Activated T-cell treated with anti-CD3 and anti-CD28 coated beads, Interleukin-2, amount 50 U/mL, for 48 hours (primary cell): ENCODE measurements at places on chromosomes 16 and 17.

GRCh38 chr17:50630524-50631194 lies 4.0 kb upstream of the ABCC3 start:
- peak; percentile 77 for DNase-seq

- no peak for DNase-seq
Observed at GRCh38 chr16:30519120-30520049, 7.0 kb downstream of the ZNF768 start.

DNA sequence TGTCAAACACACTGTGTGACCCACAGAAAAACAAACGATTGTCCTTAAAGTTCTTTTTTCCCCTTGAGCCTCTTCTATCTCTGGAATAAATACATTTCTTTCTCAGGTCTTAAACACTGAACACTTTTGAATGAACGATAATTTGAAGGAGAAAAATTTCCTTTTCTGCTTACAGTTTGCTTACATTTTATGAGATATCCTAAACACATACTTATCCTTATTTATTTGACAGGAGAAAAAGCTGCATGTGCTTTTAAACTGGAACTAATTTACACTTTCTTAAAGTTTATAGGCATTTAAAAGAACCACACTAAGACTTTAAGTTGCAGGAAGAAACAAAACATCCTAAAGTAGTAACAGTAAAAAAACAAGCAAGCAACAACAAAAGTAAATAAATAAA lies 4.7 kb upstream of the IGF2BP1 start:
- DNase-seq, result no peak

DNA sequence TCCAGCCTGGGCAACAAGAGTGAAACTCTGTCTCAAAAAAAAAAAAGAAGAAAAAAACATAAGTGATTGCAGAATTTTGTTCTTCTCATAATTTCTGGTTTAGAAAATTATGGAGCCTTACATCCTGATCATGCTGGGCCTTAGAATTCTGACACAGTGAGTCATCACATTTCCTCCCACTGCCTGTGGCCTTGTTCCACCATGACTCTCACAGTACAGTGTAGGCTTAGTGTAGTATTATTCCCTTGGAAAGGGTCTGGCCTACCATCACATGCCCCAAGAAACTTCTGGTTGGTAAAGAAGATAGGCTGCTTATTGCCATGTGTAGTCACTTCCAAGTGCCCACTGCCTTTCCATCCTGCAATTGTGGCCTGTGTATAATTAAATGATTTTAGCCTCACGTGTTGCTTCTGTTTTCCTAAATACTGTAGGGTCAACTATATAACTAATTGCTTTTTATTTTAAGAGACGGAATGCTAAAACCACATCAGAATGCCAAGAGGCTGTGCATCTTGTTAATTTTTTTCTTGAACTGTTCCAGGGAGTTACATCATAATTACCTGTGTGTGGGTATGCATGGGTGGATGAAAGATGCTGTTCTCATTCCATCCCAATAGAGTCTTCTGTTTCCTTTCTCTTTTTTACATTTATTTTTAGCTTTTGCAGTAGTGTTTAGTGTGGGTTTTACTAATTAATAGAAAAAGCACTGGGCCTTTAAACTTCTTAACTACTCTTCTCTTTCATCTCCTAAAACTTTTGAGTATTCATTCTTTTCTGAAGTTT lies 25.9 kb downstream of the OGFOD1 start:
- DNase-seq, result no peak

DNA sequence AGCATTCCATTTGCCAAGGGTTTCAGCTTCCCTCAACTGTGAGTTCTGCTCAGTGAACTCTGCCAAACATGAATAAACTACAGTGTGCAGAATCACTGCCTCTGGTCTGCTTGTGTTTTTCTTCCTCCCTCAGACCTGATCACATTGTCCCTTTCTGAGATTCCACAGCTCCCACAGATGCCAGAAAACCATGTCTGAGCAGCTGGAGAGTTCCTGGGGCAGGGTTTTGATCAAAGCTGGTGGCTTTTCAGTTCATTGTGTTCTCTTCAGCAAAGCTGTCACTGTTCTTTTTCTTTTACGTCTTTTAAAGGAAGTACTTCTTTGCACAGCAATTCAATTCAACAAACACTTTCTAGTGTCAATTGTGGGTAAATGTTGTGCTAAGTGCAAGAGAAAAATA lies 555.8 kb downstream of the RBFOX1 start:
- DNase-seq, result no peak

- DNase-seq, result peak; percentile 29
Observed at GRCh38 chr16:56451753-56452689, 667 bp downstream of the OGFOD1 start.

DNA sequence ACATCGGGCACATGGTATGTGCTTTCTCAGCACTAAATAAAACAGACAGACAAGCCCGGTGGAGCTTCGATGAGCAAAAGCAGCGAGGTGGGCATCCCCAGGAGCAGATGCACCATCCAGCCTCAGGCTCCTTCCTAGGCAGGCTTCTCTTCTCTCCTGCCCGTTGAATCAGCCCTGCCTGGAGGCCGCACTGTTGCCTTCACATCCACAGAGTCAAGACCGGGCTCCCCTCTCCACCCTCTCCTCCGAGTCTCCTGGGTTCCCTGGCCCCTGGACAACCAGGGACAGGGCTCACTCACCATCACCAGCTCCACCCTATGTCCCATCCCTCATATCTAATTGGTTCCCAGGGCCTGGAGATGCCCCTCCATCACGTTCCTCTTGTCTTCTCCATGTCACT lies 79.7 kb upstream of the RCVRN start:
- DNase-seq, result no peak

DNA sequence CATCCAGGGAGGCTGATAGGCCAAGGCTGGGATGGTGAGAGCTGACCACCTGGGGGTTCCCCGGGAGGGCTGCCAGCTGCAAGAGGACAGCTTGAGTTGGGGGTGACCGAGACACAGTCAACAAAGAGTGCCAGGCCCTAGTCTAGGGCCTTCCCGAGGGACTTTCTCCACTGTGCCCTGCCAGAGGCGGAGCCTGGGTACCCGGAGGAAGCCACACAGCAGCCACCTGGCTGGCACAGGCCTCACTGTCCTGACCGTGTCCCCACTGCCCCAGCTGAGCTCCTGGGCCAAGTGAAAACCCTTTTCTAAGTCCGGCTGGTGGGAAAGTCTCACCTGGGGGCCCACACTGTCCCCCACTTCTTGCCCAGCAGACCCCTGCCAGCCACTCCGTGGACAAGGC lies 71.9 kb upstream of the GSE1 start:
- no peak for DNase-seq

- DNase-seq, result no peak
Observed at GRCh38 chr16:72657791-72658190, 390.1 kb downstream of the ZFHX3 start.

GRCh38 chr16:9903-10665 lies 43.3 kb downstream of the POLR3K start:
- DNase-seq, result no peak

GRCh38 chr17:37743875-37744632 lies 805 bp downstream of the HNF1B start:
- DNase-seq, result peak; percentile 46

DNA sequence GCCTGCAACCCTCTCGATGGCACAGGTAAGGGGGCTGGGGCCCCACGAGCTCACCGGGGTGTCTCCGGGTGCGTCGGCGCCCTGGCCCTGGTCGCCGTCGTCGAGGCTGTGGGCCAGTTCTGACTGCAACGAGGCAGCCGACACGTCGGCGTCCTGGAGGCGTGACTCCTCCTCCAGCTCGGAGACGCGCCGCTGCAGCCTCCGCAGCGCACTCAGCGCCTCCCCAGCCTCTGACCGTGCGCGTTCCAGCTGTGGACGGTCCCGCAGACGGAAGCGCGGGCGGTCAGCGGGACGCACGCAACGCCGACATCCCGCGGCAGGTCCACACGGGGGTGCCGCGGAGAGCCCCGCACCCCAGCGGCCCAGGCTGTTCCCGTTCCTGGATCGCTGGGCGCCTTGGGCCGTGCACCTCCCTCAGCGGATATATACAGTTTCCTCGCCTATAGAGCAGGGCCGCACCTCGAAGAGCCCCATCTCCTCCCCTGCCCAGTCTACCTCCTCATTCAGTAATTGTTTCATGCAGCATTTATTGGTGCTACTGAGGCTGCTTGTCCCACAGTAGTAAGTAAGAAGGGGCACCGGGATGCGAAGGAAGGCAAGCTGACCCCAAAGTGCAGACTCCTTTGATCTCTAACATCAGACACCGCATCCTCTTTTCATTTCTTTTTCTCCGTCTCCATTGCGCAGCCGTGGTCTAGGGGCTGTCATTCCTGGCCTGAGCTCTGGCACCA lies 5.8 kb downstream of the THOC6 start:
- DNase-seq, result peak; percentile 57

DNA sequence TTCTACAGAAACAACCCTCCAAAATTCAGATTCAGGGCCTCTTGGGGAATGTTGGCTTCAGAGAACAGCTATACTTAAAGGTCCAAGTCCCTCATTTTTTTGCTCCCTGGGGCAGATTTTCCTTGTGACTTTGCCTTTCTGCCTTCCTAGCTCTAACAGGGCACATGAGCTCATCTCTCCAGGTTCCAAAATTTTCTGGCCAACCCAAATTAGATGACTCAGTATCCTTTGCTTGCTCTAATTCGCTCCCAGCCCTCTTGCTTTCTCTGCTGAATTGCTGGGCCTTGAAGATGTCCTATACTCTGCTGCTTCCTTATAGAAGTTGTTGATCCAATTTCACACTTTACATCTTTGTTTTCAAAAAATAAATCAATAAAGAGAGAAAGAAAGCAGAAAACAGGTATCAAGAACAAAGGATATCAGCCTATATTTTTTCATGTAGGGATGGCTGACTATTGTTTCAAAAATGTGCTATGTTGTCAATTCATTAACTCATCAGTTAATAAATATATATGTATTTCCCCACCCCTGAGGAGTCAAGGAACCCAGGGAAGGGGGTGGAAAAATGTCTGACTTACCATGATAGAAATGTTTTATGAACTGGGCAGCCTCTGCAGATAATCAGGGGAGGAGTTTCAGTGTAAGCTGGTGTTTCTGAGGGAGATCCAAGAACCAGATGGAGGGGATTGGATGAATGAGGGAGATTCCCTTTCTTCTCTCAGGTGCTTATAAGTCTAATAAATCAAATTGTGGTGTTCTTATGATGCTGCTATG lies 1.0 kb upstream of the KRTAP4-2 start:
- DNase-seq, result no peak

- no peak for DNase-seq
Observed at GRCh38 chr17:69245617-69246016, 17.0 kb upstream of the ABCA10 start.

DNA sequence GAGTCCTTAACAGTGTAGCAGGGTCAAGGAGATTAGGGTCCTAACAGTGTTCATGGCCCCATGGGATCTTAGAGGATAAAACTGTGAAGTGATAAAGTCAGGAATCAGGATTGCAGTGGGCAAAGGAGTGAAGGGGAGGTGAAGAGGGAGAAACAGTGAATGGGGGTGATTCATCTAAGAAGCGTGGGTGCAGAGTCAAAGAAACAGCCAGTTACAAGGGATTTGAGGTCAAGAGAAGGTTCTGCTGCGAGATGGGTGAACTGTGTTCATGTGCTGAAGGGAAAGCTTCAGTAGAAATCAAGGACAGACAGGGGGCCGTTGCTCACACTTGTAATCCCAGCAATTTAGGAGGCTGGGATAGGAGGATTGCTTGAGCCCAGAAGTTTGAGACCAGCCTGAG lies 5.9 kb downstream of the GTF3C1 start:
- DNase-seq, result no peak

DNA sequence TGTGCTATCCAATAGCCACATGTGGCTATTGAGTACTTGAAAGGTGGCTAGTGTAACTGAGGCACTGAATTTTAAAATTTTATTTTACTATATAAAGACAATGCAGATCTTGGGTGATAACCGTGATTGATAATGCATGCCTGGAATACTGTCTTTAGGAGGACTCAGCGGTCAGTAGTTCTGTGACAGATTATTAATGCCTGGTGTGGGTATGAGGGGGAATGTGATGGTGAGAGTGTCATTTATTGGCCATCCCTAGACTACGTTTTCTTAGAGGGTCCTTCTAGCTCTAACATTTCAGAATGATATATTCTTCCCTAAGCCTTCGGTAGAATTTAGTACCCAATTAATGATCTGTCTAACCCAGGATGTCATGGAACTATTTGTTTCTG lies 157.6 kb downstream of the CPPED1 start:
- no peak for DNase-seq

DNA sequence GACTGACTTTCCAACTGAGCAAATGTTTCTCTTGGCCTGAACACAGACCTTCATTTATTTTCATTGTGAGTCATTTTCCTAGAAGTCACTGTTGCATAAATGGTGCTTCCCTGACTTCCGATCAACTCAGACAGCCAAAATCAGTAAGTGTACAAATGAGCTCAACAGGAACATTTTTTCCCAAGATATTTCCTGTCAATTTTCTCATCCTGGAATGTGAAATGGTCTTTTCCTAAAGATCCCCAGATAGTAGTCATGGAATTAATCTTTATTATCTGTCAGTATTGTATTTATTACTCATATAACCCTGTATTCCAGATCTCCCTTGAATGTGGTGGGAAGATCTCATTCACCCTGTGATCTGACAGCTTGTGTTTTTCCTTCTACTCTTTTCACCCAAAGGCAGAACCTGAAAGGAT lies 360.3 kb upstream of the KIF2B start:
- DNase-seq, result no peak

DNA sequence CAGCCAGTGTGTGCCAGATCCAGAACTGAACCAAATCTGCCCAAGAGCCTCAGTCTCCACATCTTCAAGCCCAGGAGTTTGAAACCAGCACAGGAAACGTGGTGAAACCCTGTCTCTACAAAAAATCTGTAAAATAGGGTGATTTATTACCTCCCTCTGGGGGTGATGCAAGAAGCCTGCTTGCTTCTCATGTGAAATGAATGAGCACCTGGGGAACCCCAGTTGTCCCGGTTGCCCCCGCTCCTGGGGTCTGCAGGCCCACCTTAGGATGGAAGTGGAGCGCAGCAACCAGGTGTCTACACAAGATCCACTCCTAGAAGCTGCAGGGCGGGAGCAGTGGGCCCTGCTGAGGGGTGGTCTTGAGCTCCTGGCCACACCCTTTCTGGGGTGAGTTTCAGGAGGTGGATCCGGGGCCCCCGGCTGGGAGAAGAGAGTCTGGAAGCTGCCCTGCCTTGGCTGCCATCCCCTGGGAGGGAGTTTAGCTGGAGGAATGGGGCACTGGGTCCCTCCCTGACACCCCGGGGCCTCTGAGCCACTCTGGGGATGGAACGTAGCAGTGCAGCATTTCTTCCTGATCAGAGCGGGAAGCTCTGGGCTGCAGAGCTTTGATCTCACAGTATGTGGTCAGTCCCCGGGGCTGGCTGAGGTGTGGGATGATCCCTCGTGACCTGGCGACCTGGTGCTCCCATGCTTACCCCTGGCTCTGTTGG lies 117.8 kb downstream of the RAB11FIP4 start:
- peak; percentile 53 for DNase-seq

DNA sequence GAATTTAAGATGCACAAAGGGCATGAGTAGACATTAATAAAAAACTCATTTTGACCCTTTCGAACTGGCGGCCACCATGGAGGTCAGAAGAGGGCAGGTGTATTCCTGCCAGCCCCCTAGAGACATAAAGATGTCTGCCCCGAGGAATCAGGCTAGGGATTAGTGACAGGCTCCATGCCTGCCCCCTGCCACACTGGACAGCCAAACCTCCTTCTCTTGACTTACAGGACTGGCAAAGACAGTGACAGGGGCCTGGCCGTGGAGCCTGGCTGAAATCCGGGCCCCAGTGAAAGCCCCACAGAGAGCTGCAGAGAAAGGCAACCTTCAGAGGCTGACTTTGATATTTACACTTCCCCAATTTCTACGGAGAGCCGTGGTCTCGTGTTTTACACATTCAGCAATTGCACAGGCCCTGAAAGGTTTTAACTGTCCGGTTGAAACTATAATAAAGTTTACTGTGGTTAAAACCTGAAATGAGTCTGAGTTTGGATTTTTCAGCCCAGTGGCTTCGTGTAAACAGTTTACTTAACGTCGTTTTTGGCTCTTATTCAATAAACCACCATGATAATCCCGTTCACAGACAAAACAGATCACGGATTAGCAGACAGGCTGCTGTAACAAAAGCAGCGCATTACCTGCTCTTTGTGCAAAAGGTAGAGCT lies 243.9 kb upstream of the MYOCD start:
- DNase-seq, result no peak
